IMR-90 (cell line): ENCODE measurements at places on chromosomes 7 and 10. TPM values are rescaled to one million over a fixed set of nuclear protein-coding genes. Genes with fewer than 3 reads are reported as not detected.

DNA sequence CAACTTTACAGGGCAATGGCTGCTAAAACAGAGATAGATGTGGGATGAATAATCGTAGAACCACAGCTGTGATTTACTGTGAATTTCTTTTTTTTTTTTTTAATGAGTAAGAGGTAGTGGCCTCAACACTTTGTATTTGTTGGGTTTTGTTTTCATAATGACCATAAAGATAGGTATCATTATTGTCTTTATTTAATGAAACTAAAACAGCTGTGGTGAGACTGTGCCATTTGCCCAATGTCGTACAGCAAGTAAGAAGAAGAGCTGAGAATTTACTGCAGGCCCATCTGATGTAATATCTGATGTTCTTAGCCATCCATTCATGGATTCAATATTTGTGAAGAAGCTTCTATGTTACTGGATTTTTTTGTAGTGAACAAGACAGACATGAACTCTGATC is 271.2 kb downstream of the IPMK start:
- H3K4me3 ChIP-seq, result no peak overlapping the region
- no peak for DNase-seq
- H3K27ac ChIP-seq, result no peak overlapping the region
- H3K36me3 ChIP-seq, result no peaks in the 10 kb centered on the region

DNA sequence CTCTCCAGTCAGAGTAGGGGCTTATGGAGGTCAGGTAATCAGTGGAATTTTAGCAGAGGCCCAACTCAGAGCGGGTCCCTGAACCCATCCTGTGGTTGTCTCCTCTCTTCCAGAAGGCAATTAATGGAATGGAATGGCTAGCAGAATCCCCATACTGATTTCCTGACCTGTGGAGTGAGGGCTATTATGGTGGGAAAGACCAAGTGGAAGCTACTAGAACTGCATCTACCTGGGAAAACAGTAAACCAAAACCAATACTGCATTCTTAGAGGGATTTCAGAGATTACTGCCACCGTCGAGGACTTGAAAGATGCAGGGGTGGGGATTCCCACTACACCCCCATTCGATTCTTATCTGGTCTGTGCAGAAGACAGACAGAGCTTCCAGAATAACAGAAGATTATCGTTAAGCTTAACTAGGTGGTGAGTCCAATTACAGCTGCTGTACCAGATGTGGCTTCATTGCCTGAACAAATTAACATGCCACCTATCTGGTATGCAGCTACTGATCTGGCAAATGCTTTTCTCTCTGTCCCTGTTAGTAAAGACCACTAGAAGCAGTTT is 73.2 kb downstream of the LMBR1 start:
- no peaks in the 10 kb centered on the region for H3K4me1 ChIP-seq
- DNase-seq, result no peak
- no peak overlapping the region for H3K4me3 ChIP-seq
- no peak overlapping the region for H3K27ac ChIP-seq
- no peaks in the 10 kb centered on the region for H3K36me3 ChIP-seq

- no peak overlapping the region for H3K4me3 ChIP-seq
- peaks cover 2% of the 10 kb centered on the region; the same call in 1 of the 2 replicates for H3K27me3 ChIP-seq
- H3K36me3 ChIP-seq, result no peaks in the 10 kb centered on the region
- DNase-seq, result peak; percentile 21
These were observed 7.6 kb upstream of the GRID2IP start for GRCh38 chr7:6558837-6559236.

DNA sequence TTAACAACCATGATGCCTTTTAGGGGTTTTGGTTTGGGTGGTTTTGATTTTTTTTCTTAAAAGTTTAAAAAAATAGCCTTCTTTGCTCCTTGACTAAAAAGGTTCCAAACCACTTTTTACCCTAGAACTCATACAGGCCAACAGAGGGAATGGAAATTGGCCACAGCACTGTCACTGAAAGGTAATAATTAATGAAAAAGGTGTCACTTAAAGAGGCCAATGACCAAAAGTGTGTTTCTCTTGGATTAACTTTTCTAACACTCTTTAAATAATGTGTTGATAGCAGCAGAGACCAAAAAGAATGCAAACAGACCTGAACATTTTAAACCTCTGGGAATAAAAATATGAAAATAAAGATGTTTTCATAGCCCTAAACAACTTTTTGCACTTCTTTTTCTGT is 221.1 kb upstream of the TCF7L2 start:
- no peak for DNase-seq
- no peaks in the 10 kb centered on the region for H3K27me3 ChIP-seq
- no peak overlapping the region for H3K4me3 ChIP-seq
- H3K4me1 ChIP-seq, result peaks cover 3% of the 10 kb centered on the region

DNA sequence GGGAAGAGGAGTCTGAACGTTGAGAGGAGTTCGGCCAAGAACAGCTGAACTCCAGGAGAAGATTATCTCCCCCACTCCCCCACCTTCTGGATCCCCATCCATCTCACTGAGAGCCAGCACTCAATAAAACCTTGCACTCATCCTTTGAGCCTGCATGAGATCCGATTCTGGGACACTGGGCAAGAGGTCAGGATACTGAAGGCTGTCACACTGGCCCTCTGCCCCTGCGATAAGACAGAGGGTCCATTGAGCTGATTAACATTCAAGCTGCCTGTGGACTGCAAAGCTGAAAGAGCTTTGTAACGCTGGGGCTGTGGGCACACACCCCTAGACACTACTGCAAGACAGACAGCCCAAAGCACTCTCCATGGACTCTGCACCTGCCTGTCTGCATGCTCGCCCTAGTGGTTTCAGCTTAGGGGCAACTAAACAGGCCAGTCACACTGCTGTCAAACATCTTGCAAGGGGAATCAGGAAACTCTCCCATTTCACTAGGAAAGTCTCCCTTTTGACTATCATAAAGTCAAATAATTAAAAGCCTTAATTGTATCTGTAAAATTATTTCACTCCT is 42.3 kb upstream of the CNTNAP2 start:
- H3K27me3 ChIP-seq, result no peaks in the 10 kb centered on the region
- H3K4me3 ChIP-seq, result no peak overlapping the region
- DNase-seq, result no peak
- H3K27ac ChIP-seq, result no peak overlapping the region

GRCh38 chr7:71015252-71015900 is 116.6 kb upstream of the GALNT17 start:
- no peak for DNase-seq
- no peaks in the 10 kb centered on the region for H3K36me3 ChIP-seq
- no peak overlapping the region for H3K27ac ChIP-seq
- no peak overlapping the region for H3K4me3 ChIP-seq
- no peaks in the 10 kb centered on the region for H3K4me1 ChIP-seq

- no peak overlapping the region for H3K27ac ChIP-seq
- H3K27me3 ChIP-seq, result peaks cover under 1% of the 10 kb centered on the region; the same call in 1 of the 2 replicates
- no peak for DNase-seq
- H3K36me3 ChIP-seq, result no peaks in the 10 kb centered on the region
- H3K4me1 ChIP-seq, result no peaks in the 10 kb centered on the region
These were observed 63.6 kb downstream of the PDIA4 start for GRCh38 chr7:148964483-148965267.

DNA sequence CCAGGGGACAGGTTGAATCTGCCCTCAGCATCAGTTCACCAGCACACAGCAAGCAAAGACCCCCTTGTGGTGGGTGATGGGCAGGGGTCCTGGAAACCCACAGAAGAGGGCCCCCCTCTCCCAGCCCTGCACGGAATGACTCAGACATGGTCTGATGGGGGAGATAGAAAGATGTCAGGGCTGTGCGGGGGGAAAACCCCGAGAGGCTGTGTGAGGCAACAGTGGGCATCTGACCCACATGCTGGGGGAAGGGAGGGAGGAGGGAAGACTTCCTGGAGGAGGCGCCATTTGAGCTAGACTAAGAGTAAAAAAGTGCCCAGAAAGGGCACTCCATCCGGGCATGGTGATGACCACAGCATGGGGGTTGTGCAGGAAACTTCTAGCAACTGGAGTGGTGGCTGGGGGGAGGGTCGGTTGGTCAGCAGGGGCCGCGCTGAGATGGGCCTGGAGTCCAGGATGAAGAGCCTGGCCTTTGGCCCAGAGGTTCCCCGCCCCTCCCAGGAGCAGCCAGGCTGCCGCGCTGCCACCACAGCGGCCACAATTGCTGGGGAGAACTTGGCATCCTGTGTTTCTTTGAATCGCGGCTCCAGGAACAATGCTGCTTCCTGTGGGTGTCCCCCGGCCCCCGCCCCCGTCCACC is 2.5 kb downstream of the LFNG start:
- H3K4me3 ChIP-seq, result no peak overlapping the region
- no peaks in the 10 kb centered on the region for H3K36me3 ChIP-seq
- no peak for DNase-seq
- H3K27ac ChIP-seq, result no peak overlapping the region

- H3K27ac ChIP-seq, result no peak overlapping the region
- H3K36me3 ChIP-seq, result no peaks in the 10 kb centered on the region
- no peak overlapping the region for H3K4me3 ChIP-seq
- H3K27me3 ChIP-seq, result peaks cover 46% of the 10 kb centered on the region
These were observed 15.3 kb downstream of the NKX2-3 start for GRCh38 chr10:99548041-99548530.

DNA sequence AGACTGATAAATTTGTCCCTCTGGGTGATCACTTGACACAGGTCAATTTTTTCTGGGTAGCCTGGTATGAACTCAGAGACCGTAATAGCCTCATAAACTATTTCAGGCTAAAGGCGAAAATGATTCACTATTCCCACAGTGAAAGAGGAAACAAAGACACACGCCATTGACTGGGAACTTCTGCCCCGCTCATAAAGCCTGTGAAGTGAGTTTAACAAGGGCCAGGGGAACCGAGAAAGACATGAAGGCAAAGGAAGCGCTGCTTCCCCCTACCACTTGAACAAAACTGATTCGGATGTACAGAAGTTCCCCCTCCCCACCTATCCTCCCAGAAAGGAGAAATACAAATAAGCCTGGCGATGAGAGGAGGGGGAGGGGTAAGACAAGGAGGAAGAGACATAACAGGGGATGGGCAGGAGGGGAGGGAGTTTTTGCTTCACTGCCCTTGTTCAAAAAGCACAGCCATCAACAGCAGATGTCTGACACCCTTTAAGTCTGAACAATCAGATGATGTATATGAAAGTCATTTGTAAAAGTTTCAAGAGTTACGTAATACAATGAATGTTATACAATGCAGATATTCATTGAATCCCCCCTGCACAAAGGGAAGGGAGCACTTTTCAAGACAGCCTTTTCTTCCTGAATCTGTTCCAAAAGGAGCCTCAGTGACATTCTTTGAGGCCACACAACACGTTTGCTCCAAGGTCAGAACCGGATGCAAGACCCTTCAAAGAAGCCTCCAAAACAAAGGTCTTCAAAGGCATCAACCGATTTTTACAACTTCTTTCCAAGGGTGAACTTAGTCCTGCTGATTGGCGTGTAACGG is 734 bp downstream of the ABCB4 start:
- peak overlapping the region; percentile 15; the same call in 1 of the 2 replicates for H3K4me3 ChIP-seq
- H3K27ac ChIP-seq, result no peak overlapping the region
- no peaks in the 10 kb centered on the region for H3K36me3 ChIP-seq

- no peaks in the 10 kb centered on the region for H3K4me1 ChIP-seq
- H3K27ac ChIP-seq, result no peak overlapping the region
- no peaks in the 10 kb centered on the region for H3K36me3 ChIP-seq
- peak overlapping the region; percentile 43; the same call in 1 of the 2 replicates for H3K4me3 ChIP-seq
- no peak for DNase-seq
These were observed 1.2 kb downstream of the TPK1 start for GRCh38 chr7:144834641-144835144.

DNA sequence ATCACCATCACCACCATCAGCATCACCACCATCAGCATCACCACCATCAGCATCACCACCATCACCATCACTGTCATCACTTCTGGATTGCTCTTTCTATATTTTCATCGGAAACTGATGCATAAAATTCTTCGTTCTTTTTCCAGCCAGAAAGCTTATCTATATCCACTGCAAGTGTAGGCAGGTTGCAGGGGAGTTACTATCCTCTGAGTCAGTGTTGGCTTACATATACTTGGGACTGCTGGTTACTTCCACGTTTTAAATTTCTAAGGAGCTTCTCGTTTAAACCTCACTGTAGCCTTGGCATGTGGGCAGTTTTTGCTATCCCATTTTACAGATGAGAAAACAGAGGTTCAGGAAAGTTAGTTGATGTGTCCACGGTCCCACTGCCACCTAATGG is 66.1 kb downstream of the FOXL3 start:
- no peak overlapping the region for H3K27ac ChIP-seq
- peaks cover 24% of the 10 kb centered on the region; the same call in 1 of the 2 replicates for H3K27me3 ChIP-seq
- H3K4me3 ChIP-seq, result no peak overlapping the region
- no peaks in the 10 kb centered on the region for H3K36me3 ChIP-seq

DNA sequence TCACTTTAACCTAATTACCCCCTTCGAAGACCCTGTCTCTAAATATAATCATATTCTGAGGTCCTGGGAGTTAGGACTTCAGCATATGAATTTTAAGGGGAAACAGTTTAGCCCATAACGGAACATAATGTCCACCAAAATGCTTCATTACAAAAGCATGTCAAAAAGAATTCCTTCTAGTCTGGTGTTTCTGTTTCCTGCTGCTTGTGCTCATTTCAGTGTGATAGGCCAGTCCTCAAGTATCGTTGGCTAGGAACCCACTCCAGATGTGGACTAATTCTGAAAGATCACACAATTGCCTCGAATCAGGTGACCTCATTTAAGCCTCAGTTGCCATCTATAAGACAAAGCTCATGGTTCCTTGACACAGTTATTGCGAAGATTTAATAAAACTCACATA is 29.6 kb downstream of the INPP5F start:
- no peak overlapping the region for H3K4me3 ChIP-seq
- H3K36me3 ChIP-seq, result no peaks in the 10 kb centered on the region
- H3K27ac ChIP-seq, result no peak overlapping the region
- peaks cover 10% of the 10 kb centered on the region for H3K4me1 ChIP-seq

- no peak for DNase-seq
- peak overlapping the region; percentile 89 for H3K27ac ChIP-seq
- no peak overlapping the region for H3K4me3 ChIP-seq
- H3K4me1 ChIP-seq, result peaks cover 37% of the 10 kb centered on the region
- H3K36me3 ChIP-seq, result no peaks in the 10 kb centered on the region
- H3K27me3 ChIP-seq, result no peaks in the 10 kb centered on the region
These were observed 104.1 kb upstream of the FAM20C start for GRCh38 chr7:88095-88926.

- DNase-seq, result peak; percentile 12
- peaks cover 6% of the 10 kb centered on the region for H3K4me1 ChIP-seq
- no peaks in the 10 kb centered on the region for H3K36me3 ChIP-seq
- H3K27me3 ChIP-seq, result no peaks in the 10 kb centered on the region
- H3K4me3 ChIP-seq, result no peak overlapping the region
These were observed 153.0 kb downstream of the DOCK4 start for GRCh38 chr7:112052993-112053736.

DNA sequence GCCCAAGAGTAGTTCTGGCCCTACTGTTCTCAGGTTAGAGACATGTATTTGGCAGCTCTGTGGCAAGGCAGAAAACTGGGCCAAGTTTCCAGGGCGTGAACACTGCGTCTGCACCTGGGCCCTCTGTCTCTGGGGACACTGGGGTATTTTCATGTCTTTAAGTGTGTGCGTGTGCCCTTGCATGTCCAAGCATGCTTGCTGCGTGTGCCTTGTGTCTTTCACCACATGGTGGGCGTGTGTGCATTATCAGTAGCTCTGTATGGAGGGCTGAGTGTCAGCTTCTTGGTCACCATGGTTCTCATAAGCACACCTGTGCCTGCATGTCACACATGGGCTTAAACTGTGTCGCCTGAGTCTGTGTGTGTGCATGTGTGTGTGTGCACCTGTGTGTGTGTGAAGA is 69.3 kb downstream of the HIPK2 start:
- no peak overlapping the region for H3K27ac ChIP-seq
- peaks cover 14% of the 10 kb centered on the region; the same call in 1 of the 2 replicates for H3K4me1 ChIP-seq
- no peak overlapping the region for H3K4me3 ChIP-seq
- H3K36me3 ChIP-seq, result peaks cover 66% of the 10 kb centered on the region
- DNase-seq, result no peak

Gene GCK
- 0.18 and 0.28 TPM in 2 replicates for total RNA-seq

Gene LIPM
- total RNA-seq, result not detected in 2 replicates

Gene PKD2L1
- total RNA-seq, result not detected in 2 replicates

Gene PNLIPRP2
- not detected in 2 replicates for total RNA-seq

Gene SFTPA1
- not detected in 2 replicates for total RNA-seq

Gene EEF1AKMT2
- total RNA-seq, result 9.7 and 22.8 TPM in 2 replicates
